Activated CD4-positive, alpha-beta T cell treated with anti-CD3 and anti-CD28 coated beads, Interleukin-2, amount 50 U/mL, for 24 hours (primary cell): ENCODE measurements at places on chromosomes 5 and 9.
A peak's percentile ranks its signal among the peaks of the same experiment; 100 is the strongest.

DNA sequence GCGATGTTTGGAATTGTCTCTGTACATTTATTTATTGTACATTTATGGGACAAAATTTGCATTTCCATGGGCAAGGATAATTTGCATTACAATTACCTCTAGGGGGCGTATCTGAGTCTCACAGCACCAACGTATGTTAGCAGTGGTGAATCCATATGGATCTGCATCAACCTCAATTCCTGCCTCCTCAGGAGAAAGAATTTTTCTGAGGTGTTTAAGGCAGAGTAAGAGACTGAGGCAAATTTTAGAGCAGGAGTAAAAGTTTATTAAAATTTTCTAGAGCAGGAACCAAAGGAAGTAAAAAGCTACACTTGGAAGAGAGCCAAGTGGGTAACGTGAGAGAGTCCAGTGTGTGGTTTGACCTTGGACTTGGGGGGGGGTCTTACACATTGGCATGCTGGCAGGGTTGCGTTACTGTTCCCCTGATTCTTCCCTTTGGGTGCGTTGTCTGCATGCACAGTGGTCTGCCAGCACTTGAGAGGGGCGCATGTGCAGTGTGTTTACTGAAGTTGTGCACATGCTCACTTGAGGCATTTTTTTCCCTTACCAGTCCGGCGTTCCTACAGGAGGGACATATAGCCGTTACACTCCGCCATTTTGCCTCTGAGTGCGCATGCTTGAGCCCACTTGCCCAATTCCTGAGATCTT is 21.0 kb upstream of the RAB14 start:
- DNase-seq = no peak

GRCh38 chr5:2721385-2722138 is 29.9 kb downstream of the IRX2 start:
- no peak for DNase-seq

- DNase-seq = peak; percentile 29
Observed at GRCh38 chr9:86947146-86948073, at the start of gene GAS1. TSS of gene GAS1 (minus strand) at chr9:86947506. CDS start at chr9:86946779, 727 bp downstream.

- DNase-seq = no peak
Observed at GRCh38 chr9:115127191-115127817, 9.3 kb upstream of the TNC start.

DNA sequence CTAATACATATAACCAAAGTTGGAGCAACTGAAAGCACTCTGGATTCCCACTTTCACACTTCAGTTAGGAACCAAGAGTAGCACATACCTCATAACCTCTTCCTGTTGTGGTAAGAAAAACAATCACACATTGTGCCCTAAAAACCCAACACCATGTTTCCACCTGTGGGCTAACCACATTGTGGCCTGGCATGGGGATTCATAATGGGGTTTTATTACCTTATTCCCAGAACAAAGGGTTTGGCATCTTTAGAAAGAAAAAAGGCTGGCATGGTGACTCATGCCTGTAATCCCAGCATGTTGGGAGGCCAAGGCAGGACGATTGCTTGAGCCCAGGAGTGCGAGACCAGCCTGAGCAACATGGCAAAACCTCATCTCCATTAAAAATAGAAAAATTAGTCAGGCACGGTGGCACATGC is 60.6 kb downstream of the HSD17B3 start:
- peak; percentile 25 for DNase-seq

- DNase-seq = no peak
Observed at GRCh38 chr9:129964901-129965734, 77.9 kb downstream of the FNBP1 start.

DNA sequence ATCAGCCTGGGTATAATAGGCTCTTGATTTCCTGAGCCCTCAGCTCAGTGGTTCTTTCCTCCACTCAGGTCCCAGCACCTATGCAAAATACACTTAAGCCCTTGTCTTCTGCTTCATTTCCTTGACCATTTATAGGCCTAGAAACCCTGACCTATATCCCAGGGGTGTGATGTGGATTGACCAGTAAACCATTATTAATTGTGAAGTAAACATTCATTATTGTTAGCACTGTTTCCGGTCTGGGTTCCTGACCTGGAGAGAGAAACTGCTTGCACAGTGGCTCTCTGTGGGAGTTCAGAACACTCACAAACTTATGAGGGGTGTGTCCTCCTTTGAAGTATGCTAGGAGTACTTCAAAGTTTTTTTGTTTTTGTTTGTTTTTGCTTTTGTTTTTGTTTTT is 19.6 kb upstream of the TOMM5 start:
- no peak for DNase-seq
